Activated T-cell treated with anti-CD3 and anti-CD28 coated beads, Interleukin-2, amount 50 U/mL, for 72 hours (primary cell): ENCODE measurements at places on chromosomes 7 and 10. TPM values are rescaled to one million over a fixed set of nuclear protein-coding genes. Genes with fewer than 3 reads are reported as not detected.
A peak's percentile ranks its signal among the peaks of the same experiment; 100 is the strongest.

Gene SPDYE2
- not detected for total RNA-seq

Gene GNGT1
- not detected for total RNA-seq

Gene NPC1L1
- 0.12 TPM for total RNA-seq

DNA sequence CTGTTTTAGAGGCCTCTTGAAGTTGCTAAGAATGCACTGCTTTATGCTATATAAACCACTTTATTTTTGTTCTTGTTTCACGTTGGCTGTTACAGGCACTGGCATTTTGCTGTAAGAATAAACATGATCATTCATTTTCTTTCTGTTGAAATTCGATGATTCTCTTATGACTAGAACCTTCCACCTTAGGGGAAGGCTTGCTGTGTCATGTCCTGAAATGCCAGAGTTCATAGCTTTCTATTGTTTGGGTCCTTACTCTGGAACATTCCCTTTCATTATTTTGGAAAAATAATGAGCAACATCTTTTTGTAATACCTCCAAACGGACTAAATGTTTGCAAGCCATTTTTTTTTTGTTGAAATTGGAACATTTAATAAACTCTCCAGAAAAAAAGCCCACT lies 495.1 kb upstream of the POT1 start:
- no peak for DNase-seq

DNA sequence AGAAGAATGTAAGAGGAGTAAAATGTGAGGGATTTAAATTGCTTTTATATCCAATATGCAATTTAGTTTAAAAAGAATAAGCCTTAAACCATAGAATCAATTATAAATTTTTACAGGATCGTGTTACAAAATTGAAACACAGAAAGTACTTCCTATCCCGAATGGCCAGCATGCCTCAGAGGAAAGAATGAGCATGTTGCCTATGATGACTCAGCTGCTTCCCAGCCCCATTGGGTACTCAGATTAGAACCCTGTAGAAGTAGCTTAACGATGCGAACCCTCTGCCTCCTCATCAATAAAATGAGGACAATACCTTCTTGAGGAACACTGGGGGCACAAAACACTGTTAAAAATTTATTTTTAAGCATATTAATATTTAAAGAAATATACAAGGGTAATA lies 113.4 kb upstream of the CDK1 start:
- no peak for DNase-seq

DNA sequence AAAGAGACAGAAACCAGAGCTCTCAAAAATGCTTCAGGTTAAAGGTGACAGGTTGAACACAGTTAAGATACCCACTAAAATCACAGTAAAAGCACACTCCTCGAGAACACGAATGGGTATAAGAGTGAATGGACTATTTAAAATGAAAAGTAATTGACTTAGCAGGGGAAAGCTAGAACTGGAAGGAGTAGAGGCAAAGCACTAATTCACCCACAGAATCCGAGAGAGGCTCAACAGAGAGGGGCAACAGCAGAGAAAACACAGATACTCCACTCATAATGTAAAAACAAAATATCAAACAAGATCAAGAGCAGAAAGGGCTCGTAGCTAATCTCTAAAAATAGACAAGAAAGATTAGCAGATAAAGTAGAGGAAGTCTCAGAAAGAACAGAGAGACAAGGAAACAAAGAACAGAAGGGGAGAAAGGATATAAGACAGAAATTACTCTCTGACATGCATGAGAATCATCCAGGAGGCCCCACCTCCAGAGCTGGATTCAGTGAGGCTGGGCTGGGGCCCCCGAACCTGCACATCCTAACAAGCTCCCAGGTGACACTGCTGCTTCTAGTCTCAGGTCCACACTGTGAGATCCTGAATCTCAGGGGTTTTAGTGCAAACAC lies 117.6 kb downstream of the GALNT11 start:
- DNase-seq: no peak

DNA sequence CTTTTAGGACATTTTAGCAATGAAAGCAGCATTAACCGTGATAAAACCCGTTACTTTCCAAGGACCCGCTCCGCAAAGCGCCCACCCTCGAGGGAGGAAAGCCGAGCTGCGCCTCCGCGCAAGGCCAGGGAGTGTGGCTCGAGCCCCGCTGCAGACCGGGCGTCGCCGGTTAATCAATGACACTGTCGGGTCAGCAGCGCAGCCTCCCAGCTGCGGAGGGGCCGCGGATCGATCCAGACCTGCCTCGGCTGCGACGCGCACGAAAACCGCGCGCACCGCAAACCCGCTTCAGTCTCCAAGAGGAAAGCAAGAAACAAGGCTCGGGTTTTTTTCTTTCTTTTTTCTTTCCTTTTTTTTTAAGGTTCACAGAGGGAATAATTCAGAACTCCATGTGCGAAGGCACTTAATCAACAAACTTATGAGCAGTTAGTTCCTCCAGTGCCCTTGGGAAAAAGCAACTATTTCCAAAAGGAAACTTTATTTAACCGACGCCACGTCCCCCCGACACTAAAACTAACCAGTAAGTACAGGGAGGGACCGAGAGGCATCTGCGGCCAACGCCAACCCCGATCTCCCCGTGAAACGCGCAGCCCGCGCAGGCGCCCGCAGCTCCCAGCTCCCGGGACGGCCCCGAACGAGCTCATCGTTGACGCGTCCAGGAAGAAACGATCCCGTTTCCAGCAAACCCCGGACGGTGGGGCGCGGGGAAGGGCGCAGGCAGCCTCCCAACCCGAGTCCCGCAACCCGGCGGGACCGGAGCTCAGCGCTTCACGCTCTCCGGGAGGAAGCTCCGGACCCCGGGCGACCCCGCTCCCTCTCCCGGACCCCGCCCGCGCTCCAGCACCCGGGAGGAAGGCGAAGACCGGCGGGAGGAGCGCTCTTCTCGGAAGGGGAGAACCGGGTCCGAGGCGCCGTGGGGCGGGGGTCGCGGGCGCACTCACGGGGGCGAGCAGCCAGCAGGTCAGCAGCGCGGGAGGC lies 598 bp downstream of the VIPR2 start:
- peak; percentile 37 for DNase-seq
